ENCODE measurements at places on chromosomes 6 and 20.

DNA sequence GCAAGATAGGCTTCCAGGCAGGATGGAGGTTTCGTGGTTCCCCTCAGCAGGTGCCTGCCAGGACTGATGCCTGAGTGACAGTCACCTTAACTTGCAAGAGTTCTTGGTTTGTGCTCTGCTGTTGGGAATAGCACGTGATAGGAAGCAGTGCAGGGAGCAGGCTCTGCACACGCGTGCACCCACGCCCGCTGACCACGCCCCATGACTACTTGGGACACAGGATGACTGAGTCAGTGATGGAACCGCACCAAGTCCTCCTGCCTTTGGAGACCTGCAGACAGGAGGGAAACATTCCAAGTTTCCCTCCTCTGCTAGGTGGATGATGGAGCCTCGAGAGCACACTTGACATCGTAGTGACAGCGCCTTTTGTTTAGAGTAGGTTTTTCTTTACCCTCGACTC lies 164.2 kb downstream of the DTNBP1 start:
- DNase-seq, result no peak

GRCh38 chr20:12207875-12208274 lies 290.2 kb downstream of the BTBD3 start:
- no peak for DNase-seq

DNA sequence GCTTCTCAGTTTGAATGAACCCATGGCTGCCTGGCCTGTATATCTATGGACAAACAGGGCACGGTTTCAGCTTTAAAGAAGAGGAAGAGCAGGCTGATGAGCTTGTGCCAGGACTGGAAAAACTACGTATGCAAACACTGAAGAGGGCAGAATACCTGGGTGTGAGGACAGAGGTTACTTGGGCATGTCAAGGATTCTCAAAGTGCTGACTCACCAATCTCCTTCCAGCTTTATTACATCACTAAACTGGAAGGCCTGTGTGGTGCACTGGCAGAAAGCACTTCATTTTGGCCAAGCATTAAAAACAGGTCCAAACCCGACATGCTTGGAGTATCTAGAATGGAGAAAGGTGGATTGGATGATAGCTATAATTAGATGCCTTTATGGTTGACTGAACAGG lies 95.2 kb downstream of the GMPR start:
- no peak for DNase-seq

DNA sequence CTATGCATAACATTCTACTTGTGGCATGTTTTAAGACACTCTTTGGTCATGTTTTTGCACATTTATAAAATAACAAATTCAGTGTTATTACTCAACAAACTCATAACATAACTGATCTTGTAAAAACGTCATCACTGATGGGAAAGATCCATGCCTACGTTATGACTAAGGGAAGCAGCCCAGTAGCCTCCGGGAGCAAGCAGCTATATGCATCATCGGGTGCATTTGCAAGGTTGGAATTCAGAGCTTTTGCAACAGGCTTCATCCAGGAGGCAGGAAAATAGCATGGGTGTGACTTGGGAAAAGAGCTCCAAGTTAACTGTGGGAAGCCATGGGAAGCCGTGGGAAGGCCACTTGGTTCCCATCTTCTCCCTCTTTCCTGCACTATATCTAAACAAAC lies 271.6 kb upstream of the SGK1 start:
- no peak for DNase-seq

DNA sequence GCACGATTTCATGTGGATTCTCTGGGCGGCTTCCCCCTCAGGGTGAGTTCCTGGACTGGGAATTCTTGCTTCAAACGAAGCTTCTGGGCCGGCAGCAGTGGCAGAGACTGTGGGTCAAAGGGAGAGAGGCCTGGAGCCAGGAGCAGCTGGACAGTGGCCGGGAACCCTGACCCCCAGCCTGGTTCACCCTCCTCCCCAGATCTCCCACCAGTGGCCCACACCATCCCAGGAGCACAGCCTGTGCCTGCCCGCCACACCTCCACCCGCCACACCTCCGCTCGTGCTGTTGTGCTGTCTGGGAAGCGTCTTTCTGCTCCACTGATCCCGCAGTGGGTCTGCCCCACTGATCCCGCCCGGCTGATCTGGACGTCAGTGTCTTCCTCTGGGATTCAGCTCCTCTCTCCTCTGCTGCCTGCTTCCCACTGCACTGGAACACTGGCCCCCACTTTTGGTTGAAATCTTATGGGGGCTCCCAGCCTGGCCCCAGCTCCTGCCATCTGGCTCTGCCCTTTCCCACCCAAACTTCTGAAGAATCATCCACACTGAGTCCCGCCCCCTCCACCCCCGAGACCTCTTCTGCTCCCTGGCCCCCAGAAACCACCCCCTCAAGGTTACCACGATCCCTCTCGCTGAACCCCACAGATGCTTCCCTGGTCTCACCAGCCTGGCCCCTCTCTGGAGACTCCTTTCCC lies 9.8 kb downstream of the ZBP1 start:
- no peak for DNase-seq

GRCh38 chr6:154683756-154684523 lies 49.3 kb upstream of the SCAF8 start:
- DNase-seq, result no peak

DNA sequence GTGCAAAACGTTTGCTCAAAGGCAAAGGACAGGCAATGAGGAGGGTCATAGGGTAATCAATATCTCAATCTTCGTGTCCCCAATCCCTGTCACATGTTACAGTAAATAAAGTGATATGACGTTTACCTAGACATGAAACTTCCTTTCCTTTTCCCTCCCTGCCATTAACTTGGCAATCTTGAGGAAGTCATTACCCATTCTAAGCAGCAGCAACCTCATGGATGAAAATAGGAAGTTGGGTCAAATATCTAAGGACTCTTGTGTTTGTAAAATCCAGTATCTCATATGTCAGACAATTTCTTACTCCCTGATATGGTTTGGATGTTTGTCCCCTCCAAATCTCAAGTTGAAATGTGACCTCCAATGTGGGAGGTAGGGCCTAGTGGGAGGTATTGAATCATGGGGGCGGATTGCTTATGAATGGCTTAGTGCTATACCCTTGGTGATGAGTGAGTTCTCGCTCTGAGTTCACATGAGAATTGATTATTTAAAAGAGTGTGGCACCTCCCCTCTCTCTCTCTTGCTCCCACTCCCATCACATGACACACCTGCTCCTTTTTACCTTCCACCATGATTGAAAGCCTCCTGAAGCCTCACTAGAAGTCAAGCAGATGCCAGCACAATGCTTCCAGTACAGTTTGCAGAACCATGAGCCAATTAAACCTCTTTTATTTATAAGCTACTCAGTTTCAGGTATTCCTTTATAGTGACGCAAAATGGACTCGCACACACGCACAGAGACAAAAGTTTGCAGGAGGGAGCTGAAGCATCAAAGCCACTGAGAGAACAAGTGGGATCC lies 545.9 kb upstream of the JARID2 start:
- no peak for DNase-seq

- no peak for DNase-seq
These were observed 37.9 kb upstream of the SLC23A2 start for GRCh38 chr20:5039255-5039657.

DNA sequence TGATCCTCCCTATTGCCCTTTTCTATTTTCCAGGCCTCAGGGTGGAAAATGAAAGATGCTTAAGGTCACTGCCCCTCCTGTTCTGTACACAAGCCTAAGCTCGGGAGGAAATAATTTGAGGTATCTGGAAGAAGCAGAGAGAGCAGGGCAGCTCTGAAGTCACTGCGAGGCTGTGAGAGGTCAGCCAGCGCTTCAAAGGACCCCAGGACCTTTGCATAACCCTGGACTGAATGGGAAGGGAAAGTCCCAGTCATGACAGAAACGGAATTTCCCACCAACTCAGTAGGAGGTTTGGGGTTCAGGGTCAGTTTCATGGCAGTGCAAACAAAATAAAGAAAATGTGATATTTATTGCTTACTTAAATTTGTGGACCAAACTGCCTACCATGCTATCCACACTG lies 58.1 kb downstream of the LRFN2 start:
- DNase-seq, result no peak
